NCI-H1930 (cell line): ENCODE measurements at places on chromosomes 12 and 14.

- DNase-seq, result no peak
Observed at GRCh38 chr12:6181583-6182278, 18.5 kb upstream of the CD9 start.

GRCh38 chr14:76643887-76644286 is 117.4 kb upstream of the VASH1 start:
- no peak for DNase-seq

DNA sequence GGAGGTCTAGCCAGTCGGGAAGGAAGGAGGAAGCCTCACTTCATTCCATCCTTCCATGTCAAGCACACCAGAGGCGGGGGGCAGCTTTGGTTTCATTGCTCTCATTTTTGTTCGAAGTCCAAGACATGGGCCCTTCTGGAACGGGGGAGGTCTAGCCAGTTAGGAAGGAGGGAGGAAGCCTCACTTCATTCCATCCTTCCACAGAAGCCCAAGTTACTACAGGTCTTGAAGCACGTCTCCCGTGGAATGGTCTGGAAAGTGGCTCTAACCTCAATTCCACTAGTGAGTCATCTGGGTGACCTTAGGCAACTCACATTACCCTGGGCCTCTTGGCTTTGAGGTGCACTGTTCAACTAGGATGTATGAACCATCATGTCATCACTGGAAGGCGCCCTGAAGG is 156.3 kb downstream of the NTF3 start:
- no peak for DNase-seq

GRCh38 chr14:22508662-22509035 is 80.4 kb downstream of the DAD1 start:
- DNase-seq, result no peak
